ENCODE measurements at places on chromosomes 2 and 18. TPM values are rescaled to one million over a fixed set of nuclear protein-coding genes. Genes with fewer than 3 reads are reported as not detected.

The ZNF521 gene
- 10.4 TPM for total RNA-seq

The GATA6 gene
- not detected for total RNA-seq

The ATP6V1C2 gene
- total RNA-seq = 0.14 TPM

The GREB1 gene
- 36.5 TPM for total RNA-seq

The WDR75 gene
- total RNA-seq = 80.9 TPM

The INPP5D gene
- total RNA-seq = 8.3 TPM

The INHA gene
- total RNA-seq = 0.31 TPM

The UGT1A7 gene
- not detected for total RNA-seq

The FABP1 gene
- total RNA-seq = not detected

The CNDP2 gene
- total RNA-seq = 172 TPM

The ASNSD1 gene
- 49.7 TPM for total RNA-seq

Measured in GM23338 (cell line).